ENCODE measurements at places on chromosomes 7 and 10. TPM values are rescaled to one million over a fixed set of nuclear protein-coding genes. Genes with fewer than 3 reads are reported as not detected.

DNA sequence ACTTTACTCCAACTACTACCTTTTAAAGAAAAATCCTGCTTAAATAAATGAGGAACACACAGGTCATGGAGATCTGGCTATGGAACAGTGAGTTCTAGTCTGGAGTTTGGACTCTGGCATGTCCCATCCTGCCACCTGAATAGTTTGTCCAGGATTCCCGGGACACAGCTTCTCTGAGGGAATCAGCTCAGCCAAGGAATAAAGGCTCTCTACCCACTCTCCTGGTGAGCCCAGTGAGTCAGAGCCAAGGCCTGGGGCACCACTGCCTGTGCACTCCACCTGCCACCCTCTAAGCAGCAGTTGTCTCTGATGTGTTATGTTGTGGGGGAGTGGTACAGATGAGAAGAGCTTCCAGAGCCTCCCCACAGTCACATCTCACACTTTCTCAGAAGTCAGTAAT is 113.5 kb downstream of the HTR5A start:
- no peak for DNase-seq

DNA sequence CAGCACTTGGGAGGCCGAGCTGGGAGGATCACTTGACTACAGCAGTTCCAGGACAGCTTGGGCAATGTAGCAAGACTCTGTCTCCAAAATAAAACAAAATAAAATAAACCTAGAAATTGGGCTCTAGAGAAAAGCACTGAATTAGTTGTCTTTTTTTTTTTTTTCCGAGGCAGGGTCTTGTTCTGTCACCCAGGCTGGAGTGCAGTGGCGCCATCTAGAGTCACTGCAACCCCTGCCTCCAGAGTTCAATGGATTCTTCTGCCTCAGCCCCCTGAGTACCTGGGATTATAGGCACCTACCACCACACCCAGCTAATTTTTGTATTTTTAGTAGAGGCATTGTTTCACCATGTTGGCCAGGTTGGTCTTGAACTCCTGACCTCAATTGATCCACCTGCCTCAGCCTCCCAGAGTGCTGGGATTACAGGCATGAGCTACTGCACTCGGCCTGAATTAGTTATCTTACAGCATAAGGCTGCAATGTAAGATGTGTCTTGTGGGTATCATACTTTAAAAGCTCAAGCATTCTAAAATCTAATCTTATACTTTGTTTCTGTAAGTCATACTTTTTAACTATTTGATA is 12.8 kb downstream of the MEIG1 start:
- peak; percentile 37 for DNase-seq

GRCh38 chr10:126565871-126566270 is 104.6 kb downstream of the C10orf90 start:
- no peak for DNase-seq

OLAH gene
- total RNA-seq = not detected

GRCh38 chr7:18639711-18640110 is 144.2 kb downstream of the HDAC9 start:
- no peak for DNase-seq

GRCh38 chr7:154306036-154306435 is 253.8 kb downstream of the DPP6 start:
- DNase-seq = no peak

DNA sequence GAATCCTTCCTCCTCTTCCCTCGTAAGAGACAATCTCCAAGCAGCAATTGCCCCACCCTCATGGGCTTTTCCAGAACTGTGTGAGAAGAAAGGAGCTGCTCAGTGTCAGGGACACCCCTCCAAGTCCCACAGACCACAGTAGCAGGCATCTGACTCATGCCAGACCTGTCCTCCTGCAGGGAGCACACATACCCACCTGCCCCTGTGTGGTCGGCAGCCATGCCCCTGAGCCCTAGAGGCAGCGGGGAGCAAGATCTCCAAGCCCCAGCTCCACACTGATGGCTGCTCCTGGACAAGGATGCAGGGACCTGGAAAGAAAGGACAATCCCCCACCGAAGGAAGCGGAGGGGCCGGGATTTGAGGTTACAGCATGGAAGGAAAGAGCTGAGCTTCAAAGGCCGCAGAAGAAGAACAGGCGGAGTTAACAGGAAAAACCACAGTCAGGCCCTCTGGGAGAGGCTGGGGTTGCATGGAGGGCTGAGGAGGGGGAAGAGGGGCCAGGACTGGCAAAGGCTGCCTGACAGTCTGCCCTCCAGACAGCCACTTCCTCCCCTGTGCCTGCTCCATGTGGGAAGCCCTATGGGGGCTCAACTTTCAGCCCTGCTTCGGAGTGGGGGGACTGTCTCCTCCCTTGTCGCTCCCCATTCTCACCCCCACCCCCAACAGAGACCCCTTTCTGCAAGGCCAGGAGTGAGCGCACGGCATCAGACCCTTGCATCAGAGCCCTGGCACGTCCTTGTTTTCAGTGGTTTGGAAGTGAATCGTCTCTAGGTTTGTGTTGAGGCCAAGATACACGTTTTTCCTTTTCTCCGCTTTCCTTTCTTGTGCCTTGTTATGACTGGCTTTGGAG is 46.8 kb downstream of the ASB13 start:
- DNase-seq = no peak

CRTAC1 gene
- total RNA-seq = 17.9 TPM

DNA sequence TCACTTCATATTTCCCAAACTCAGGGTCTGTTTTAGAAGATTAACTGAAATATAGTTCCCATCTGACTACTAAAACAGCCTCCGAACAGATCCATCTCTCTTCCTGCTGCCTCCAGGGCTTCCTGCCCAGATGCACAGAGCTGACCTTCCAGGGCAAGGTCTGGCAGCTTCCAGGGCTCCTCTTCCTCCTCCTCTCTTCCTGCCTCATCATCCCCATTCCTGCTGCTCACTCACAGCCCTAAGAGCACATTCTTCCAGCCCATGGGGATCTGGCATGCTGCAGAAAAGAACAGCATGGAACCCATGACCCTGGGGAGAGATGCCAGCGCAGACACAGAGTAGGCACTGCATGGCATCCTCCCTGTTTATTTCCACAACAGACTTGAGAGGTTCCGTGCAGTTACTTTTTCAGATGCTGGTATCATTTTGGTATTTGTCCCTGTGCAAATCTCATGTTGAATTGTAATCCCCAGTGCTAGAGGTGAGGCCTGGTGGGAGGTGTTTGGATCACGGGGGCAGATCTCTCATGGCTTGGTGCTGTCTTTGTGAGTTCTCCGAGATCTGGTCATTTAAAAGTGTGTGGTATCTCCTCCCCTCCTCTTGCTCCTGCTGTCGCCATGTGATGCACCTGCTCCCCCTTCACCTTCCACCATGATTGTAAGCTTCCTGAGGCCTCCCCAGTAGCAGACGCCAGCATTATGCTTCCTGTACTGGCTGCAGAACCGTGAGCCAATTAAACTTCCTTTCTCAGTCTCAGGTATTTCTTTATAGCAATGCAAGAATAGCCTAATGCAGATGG is 4.4 kb downstream of the PKD1L1 start:
- DNase-seq = no peak

SLC26A4 gene
- 6.8 TPM for total RNA-seq

DNA sequence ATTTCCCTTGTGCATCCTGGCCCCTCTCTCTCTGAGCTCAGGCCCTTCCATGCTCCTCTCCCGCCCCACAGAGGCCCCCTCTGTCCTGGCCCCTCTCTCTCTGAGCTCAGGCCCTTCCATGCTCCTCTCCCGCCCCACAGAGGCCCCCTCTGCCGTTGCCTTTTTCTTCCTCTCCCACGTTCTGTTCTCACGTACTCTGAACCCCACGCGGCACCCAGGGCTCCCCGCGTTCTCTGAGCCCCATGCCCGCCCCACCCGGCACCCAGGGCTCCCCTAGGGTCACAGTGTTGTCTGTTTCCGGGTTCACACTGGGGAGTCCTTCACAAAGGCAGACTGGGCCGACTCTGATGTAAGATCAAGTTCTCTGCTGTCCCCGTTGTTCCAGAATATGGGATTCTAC is 336.8 kb downstream of the DNAJB6 start:
- DNase-seq = no peak

- DNase-seq = peak; percentile 30
These were observed 147.6 kb downstream of the GPR85 start for GRCh38 chr7:112938863-112939573.

AKR1C4 gene
- not detected for total RNA-seq

MYOF gene
- 124 TPM for total RNA-seq

CACNA2D1 gene
- 5.4 TPM for total RNA-seq

EBLN1 gene
- not detected for total RNA-seq

CPVL gene
- total RNA-seq = 35.4 TPM

GRCh38 chr10:114953047-114953446 is 15.1 kb downstream of the TRUB1 start:
- no peak for DNase-seq

HABP2 gene
- total RNA-seq = not detected

GRCh38 chr7:96982586-96982985 is 22.8 kb upstream of the DLX6 start:
- no peak for DNase-seq

MSRB2 gene
- total RNA-seq = 7.8 TPM

DNA sequence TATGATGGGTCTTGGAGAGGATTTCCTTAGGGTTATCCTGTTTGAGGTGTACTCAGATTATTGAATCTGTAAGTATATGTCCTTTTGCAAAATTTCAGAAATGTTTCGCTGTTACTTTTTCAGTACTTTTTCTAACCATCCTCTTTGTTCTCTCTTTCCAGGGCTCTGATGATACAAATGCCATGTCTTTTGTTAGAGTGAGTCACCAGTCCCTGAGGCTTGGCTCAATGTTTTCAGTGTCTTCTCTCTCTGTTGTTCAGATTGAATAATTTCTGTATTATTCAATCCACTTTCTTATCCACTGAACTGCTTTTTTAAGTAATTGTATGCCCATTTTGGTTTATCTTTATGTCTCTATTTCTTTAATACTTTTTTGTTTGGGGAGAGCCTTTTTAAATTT is 449.4 kb downstream of the TNS3 start:
- DNase-seq = no peak

DNA sequence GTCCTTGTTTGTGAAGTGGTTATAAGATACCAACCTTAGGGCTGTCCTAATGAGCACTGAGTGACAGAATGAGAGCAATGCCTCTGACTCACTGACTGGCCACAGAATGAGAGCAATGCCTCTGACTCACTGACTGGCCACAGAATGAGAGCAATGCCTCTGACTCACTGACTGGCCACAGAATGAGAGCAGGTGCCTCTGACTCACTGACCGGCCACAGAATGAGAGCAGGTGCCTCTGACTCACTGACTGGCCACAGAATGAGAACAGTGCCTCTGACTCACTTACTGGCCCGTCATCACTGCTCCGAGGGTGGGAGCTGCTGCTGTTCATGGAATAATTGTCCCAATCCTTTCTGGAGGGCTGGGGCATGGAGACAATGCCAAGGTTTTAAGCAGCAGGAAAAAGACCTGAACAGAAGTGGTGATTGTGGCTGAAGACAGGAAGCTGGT is 265.2 kb upstream of the PPP2R2D start:
- DNase-seq = peak; percentile 83

FANK1 gene
- total RNA-seq = 3.1 TPM

DNA sequence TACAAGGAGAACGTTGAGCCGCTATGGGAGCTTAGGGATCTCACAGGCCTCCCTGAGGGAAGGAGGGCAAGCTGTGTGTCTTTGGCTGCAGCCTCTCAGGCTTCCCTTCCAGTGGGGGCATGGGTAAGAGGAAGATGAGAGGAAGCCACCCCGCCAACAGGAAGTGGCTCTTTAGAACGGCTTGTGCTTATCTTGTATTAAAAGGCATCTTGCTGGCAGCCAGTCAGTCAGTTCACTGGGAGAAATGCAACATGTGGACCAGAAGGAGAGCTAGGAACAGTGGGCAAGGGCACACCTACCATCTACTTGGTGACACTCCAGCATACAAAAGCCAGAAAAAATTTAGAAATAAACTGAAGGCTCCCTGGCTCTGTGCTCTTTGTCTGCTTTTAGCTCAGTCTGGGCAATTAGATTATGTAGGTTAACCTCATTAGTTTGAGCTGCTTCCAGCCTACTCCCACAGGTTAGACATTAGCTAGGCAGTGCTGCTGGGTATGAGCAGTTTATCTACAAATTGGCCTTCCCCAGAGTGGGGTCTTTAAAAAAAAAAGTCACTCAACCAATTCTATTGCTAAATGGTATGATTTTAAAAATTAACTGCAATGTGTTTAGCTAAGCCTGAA is 595.9 kb downstream of the KCNMA1 start:
- peak; percentile 11 for DNase-seq

GRCh38 chr7:4156190-4156589 is 525.9 kb upstream of the FOXK1 start:
- no peak for DNase-seq

PRF1 gene
- total RNA-seq = not detected

FAM25G gene
- not detected for total RNA-seq

- DNase-seq = no peak
These were observed 735.4 kb upstream of the LRRTM3 start for GRCh38 chr10:66190413-66190812.

CLEC2L gene
- 0.51 TPM for total RNA-seq

DNA sequence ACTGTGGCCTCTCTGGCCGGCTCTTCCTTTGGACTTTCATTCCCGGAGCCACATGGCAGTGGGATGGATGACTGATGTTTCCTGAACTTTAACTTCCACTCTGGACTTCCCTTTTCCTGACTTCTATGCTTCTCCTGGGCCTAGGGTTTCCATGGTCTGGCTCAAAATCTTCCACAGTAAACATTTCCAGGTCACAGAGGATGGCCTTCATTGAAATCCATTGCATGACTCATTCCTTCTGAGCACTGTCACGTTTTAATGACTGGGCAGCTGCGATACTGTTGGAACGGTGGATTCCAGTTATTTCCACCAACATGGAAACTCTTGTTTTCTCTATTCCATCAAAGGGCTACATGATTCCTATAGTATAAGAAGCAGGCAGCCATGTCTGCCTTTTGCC is 24.4 kb upstream of the ZNF273 start:
- DNase-seq = no peak

DNA sequence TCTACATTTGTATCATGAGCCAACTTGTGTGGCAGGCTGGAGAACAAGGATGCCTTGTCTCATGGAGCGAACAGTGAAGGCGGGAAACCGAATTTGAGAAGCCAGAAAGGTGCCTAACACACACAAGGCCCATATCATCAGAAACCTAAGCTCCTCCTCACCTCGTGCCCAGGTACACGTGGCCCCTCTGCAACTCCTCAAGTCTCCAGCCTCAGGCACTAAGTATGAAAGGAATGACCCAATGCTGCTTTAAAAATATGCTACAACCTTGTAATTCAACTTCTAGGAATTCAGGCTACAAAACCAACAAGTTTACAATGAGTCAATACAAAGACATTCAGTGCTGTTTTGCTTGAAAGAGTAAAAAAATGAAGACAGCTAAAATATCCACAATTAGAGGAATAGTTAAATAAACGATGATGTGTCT is 95.7 kb downstream of the CDK6 start:
- peak; percentile 63 for DNase-seq

DNA sequence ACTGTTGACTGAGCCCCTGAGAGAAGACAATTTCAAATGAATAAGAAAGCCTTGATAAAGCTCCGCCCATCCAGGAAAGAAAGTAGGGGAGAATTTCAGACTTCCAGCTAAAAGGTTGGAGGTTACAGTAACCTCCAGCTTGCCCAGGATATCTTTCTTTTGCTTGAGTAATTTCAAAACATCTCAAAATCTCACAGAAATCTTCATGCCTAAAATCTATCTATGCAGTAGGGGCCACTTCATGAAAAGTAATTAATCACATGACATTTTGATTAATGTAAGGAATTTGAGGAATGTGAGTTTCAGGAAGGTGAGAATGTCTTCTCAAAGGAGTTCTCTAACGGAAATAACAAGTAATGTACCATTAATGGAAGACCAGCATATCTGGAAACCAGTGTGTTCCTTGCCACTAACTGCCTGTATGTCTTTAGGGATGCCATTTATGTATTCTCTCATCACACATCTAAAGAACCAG is 24.2 kb downstream of the TRIL start:
- no peak for DNase-seq

TLX1 gene
- not detected for total RNA-seq

CUL1 gene
- 97.8 TPM for total RNA-seq
